ENCODE measurements at places on chromosomes 11 and 22.
A peak's percentile ranks its signal among the peaks of the same experiment; 100 is the strongest.

GRCh38 chr11:61472868-61473267, 35.7 kb upstream of the LRRC10B start:
- DNase-seq: no peak

GRCh38 chr11:17268902-17269301, 7.6 kb upstream of the NUCB2 start:
- no peak for DNase-seq

DNA sequence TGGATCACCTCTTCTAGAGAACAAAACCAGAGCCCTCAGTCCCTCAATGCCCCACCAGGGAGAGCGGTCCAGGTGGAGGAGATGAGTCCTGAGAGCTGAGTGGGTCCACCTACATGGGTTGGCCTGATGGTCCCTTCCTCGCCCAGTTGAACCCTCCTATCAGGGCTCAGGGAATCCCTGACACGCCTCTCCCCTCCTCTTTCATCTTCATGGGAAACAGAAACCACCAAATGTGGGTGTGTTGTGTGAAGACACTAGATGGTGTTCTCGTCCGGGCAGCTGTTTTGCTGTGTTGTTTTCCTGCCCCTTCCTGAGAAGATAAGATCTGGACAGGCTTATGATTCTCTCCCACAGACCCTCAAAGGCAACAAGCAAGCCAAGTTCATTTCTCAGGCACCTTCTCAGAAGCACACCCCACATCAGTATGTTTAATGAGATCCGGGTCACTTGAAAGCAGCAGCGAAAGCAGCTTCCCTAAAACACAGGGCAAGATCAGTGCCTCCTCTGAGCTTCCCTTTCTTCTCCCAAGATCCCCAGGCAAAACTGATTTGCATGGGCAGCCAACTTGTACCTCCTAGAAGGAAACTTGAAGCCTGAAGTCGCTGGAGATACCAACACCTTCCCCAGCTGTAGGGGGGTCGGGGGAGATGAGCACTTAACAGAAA, 35.3 kb upstream of the POU2AF1 start:
- DNase-seq: no peak

GRCh38 chr11:57309106-57310059, 15.4 kb downstream of the TNKS1BP1 start:
- DNase-seq: no peak

GRCh38 chr11:105767931-105768330, 158.1 kb downstream of the GRIA4 start:
- no peak for DNase-seq

- no peak for DNase-seq
Measured at GRCh38 chr11:117934526-117935307, 5.5 kb upstream of the TMPRSS13 start.

GRCh38 chr22:17493419-17493981, 69.8 kb upstream of the SLC25A18 start:
- no peak for DNase-seq

DNA sequence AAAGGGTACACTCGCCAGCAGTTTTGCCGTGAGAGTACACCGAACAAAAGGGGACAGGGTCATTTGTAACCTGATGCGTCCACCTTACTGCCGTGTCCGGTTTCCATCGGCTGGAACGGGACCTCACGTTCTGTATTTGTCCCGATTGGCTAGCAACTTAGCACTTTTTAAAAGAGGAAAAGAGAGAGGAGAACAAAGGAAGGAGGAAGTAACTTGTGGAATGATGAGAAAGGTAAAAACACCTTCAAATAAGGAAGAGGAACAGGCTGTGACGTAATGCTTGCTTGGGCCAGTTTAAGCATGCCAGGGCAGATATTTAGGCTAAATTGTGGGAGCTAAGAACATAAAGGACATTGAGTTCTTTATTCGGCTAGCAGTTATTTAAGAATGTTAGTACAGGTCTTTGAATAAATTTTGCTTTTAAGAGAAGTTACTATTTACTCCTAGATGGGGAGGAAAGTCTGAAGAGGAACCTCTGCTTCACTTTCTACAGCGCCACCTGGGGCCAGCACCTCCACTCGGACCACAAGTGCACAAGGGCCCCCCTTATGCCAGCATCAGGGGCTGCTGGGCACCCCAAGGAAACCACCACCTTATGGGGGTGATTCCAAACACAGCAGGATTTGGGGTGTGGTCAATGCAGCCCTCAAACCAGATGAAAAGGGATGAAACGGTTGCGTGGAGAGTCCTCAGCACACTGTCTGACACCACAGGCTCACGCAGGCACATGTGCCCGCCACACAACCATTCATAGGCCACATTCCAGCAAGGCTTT, 5.8 kb downstream of the ARSA start:
- DNase-seq: peak; percentile 37

DNA sequence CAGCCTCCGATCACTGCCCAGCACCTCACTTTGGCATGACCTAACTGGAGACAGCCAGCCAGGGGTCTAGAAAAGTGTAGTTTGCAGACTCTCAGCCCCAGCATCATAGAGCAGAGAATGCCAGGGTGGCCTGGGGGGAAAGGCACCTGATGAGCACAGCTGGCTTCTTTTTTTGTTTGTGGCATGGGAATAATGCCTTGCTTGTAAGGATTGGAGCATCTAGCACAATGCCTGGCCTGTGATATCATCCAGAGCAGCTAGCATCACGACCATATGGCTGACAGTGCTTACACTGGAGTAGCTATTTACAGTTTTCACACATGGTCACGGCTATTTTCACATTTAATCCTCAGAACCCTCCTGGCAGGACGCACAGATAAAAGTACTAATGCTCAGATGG, 594.8 kb upstream of the B3GAT1 start:
- DNase-seq: no peak

GRCh38 chr11:129767827-129768226, 47.8 kb upstream of the TMEM45B start:
- no peak for DNase-seq

GRCh38 chr22:44995105-44995514, 14.7 kb downstream of the PHF21B start:
- DNase-seq: no peak

GRCh38 chr11:111417766-111418435, 38.8 kb upstream of the POU2AF1 start:
- no peak for DNase-seq

DNA sequence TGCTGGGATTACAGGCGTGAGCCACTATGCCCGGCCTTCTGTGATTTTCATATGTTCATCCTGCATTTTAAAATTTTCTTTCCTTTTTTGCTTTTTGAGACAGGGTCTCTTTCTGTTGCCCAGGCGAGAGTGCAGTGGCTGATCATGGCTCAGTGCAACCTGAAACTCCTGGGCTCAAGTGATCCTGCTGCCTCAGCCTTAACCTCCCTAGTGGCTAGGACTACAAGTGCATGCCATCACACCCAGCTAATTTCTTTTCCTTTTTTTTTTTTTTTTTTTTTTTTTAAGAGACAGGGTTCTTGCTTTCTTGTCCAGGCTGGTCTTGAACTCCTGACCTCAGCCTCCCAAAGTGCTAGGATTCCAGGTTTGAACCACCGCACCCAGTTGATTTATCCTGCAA, 54.1 kb upstream of the WT1 start:
- DNase-seq: no peak

DNA sequence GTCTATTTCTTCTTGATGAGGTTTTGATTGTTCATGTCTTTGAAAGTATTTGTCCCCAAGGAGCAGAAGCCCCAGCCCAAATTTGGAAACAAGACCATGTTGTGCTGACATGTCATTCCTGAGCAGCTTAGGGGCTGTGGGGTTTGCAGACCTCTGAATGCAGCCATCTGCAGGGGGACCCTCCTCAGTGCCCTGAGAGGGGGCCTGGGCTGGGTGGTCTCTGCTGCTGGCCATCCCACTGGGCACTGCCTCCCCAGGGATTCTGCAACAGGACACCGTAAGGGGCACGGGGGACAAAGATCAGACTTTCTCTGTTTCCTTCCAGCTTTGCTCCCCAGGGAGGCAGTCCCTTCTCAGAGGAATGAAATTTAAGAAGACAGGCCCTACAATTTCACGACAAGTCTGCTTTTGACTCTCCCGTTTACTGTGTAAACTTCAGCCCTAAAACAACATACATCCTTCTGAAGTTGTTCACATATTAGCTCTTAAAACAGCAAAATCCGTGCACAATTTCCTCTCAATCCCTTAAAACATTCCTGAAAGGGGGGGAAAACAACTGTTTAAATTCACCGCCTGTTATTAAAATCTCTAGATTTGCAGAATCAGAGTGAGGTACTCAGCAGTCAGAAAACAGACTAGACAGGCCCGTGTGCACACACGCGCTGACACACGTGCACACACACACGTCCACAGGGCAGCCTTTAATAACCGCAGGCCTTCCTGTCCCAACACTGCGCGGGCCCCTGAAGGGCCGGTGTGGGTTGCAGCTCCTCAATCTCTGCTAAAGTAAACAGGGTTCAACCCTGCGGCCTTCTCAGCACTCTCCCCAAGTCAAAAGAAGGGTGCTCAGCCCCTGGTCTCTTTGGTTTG, 109.8 kb downstream of the KCNQ1 start:
- DNase-seq: peak; percentile 12

- DNase-seq: no peak
Measured at GRCh38 chr11:111691176-111691575, 75.0 kb downstream of the PPP2R1B start.

DNA sequence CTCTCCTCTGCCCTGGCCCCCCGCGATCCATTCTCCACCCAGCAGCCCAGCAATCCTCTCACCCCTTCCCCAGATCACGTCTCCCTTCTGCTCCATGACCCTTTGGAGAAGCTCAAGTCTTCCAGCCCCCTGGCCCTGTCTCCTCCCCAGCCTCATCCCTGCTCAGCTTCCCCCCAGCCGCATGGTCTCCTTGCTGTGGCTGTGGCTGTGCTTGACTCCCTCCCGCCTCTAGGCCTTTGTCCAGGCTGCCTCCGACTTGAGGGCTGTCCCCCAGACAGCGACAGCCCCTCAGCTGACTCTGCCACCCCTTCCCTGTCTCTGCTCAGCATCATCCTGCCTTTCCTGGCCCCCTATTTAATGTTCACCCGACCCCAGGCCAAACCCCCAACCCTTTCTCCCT, 59.3 kb downstream of the CACNA1I start:
- DNase-seq: no peak
